Midbrain (tissue), 1 donor: ENCODE measurements at places on chromosomes 1 and 21.

- no peak for DNase-seq
These were observed 11.9 kb upstream of the CLDN8 start for GRCh38 chr21:30227633-30228404.

GRCh38 chr21:43333298-43334062 is 93.5 kb downstream of the SIK1 start:
- DNase-seq = no peak

DNA sequence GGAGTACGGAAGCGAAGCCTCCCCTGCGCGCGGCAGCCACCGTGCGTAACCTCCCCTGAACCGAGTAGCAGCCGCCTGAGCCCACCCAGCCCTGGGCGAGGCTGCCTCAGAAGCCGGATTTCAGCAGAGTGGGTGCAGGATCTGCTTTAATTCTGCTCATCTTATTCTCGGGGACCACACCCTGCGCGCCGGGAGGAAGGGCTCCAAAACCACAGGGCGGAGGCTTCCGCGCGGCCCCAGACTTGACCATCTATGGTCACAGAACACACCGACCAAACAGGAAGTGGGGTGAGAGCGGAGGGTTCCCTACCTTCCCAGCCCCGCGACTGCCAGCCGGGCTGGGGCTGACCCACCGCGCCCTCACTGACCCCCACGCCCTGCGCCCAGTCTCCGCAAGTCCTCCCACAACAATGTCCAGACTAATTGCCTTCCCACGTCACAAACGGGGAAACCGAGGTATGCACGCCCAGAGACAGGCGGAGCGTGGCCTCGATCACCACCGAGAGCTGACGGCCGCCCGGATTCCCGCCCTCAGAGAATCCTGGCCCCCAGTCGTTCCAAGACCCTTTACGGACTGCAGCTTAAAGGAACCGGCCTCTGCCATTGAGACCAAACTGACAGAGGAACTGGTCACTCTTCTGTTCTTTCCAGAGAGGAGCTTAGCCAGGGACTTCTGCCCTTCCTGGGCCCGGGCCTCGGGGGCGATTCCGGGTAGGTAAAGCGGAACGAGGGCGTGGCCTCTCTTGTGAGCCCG is 595 bp upstream of the CAP1 start:
- peak; percentile 54 for DNase-seq

GRCh38 chr1:194078765-194079164 is 892.4 kb upstream of the B3GALT2 start:
- no peak for DNase-seq

GRCh38 chr1:218367118-218367517 is 22.0 kb downstream of the TGFB2 start:
- DNase-seq = no peak

- no peak for DNase-seq
These were observed 97.4 kb downstream of the KCNH1 start for GRCh38 chr1:211036381-211037060.

DNA sequence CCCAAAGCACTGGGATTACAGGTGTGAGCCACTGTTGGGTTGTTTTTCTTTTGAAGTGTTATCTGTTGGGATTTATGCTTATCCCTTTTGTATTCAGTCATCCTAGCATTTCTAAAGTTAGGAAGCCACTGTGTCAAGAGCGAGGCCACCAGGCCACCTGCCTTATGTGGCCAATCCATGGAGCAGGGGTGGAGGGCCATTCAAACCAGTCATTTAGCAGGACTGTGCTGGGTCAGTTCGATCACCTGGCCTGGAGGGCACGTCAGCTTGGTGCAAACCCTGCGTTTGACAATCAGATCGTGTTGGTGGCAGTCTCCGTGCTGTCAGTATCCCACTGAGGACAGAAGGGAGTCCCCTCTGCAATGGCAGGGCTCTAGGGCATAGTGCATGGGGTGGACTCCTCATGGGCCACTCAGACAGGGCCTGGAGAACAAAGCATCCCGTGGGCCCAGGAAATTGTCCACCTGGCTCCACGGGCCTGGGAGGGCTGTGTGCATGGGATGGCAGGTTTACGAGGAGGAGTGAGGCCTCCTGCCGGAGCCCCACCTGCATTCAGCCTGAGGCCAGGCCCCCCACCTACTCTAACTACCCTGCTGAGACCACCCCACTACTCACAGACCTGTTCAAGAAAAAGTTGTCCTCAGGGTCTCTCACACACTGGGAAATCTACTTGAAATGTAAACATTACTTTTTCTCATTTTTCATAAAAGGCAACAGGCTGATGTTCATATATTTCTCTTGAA is 242.3 kb downstream of the SDCCAG8 start:
- no peak for DNase-seq

DNA sequence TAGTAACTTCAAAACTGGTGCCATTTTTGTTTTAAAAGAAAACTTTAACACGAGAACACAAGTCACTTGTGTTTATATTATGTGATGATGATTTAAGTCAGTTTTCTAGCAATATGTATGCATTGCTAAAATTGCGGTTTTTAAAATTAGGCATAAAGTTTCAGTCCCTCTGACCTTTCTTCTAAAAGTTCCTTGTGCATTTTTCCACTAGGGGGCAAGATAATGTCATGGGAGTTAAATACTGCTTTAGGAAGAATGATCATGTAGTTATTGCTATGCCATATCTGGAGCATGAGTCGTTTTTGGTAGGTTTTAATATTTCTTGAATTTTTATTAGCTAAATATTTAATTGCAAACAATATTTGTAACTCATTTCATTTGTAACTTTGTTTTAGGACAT is 10.7 kb downstream of the CDC7 start:
- DNase-seq = peak; percentile 47

- no peak for DNase-seq
These were observed 85.6 kb upstream of the TTC39A start for GRCh38 chr1:51415963-51416362.

GRCh38 chr1:100187912-100188311 is 9.9 kb upstream of the LRRC39 start:
- peak; percentile 41 for DNase-seq

- no peak for DNase-seq
These were observed 365.9 kb downstream of the COL11A1 start for GRCh38 chr1:102742426-102742825.

DNA sequence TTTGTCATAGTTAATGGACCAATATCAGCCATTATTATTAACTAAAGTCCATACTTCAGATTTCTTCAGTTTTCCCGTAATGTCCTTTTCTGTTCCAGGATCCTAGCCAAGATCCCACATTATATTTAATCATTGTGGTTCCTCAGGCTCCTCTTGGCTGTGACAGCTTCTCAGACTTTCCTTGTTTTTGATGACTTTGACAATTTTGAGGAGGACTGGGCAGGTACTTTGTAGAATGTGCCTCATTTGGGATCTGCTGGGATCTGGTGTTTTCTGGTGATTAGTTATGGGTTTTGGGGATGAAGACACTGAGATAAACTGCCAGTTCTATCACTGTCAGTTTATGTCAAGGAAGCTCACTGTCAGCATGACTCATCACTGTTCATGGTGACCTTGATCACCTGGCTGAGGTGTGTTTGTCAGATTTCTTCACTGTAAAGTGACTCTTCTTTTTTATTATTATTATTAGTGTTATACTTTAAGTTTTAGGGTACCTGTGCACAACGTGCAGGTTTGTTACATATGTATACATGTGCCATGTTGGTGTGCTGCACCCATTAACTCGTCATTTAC is 66.3 kb downstream of the PCBP3 start:
- DNase-seq = no peak

GRCh38 chr1:54199151-54199764 is 572 bp downstream of the CYB5RL start:
- no peak for DNase-seq

DNA sequence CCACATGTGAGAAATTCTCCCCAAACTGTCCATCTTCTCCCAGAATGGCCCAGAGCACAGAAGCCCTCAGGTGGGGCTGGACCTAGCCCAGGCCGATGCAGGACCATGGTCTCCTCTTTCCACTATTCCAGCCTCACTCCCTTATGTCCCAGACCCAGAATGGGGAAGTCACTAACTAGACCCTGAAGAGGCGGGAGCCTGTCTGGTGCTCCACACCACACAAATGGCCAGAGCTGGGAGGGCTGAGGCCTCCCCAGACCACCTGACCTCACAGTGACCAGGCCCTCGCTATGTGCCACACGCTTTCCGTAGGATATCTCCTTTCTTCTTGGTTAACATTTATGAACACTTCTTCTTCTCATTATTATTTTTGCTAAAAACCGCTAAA is 54.9 kb upstream of the EDN2 start:
- no peak for DNase-seq

DNA sequence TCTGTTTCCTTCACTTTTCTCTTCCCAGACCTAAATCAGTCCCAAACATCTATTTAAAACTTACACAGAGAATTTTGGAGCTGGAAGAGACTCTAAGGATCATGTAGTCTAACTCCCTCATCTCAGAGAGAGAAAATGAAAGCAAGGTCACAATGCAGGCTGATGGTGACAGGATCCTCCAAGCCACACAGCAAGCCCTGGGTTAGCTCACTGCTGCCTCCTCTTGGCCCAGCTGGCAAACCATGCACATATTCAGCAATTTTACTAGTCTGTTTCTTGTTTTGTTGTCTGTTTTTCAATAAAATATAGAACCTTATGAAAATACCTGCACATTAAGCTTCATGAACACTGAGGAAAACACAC is 27.7 kb upstream of the LY9 start:
- no peak for DNase-seq

DNA sequence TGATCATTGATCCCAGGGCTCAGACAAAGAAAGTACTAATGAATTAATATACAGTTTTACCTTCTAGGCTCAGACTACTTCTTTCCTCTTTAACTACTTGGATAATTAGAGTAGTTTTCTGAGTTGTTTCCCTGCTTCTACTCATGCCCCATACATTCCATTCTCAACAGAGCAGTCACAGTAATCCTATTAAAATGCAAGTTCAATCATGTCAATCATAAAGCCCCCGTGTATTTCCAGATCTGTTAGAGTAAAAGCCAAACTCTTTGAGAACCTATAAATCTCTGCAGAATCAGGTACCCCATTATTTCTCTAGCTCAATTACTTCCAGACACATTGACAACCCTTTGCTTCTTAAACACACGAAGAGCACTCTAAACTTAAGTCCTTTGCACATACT is 242.1 kb upstream of the PRMT6 start:
- no peak for DNase-seq

GRCh38 chr1:119160409-119160808 is 20.0 kb upstream of the WARS2 start:
- DNase-seq = no peak

- DNase-seq = no peak
These were observed 26.6 kb upstream of the HMGN1 start for GRCh38 chr21:39375446-39375845.

GRCh38 chr21:34965200-34966174 is 83.6 kb downstream of the RUNX1 start:
- no peak for DNase-seq
